ENCODE measurements at places on chromosomes 5 and 9.

GRCh38 chr5:147643142-147643541 lies 133.3 kb upstream of the DPYSL3 start:
- DNase-seq, result no peak

GRCh38 chr5:478982-479535 lies 36.1 kb downstream of the EXOC3 start:
- DNase-seq, result no peak

DNA sequence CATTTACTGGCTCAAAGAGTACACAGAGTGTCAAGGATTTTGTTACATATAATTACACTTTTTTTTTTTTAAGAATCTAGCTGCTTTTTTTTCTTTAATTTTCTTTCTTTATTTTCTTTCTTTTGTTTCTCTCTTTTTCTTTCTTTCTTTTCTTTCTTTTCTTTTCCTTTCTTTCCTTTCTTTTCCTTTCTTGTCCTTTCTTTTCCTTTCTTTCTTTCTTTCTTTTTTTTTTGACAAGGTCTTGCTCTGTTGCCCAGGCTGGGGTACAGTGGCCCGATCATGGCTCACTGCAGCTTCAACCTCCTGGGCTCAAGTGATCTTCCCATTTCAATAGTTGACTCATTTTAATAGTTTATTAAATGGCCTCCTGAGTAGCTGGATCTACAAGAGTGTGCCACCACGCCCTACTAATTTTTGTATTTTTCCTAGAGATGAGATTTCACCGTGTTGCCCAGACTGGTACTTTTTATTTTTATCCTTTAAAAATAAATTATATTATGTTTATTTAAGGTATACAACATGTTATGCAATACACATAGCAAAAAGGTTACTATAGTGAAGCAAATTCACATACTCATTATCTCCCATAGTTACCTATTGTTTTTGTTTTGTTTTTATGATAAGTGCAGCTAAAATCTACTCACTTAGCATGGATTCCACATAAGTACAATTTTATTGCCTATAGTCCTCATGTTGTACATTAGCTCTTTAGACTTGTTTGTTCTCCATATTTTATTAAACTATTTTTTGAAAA lies 381.5 kb upstream of the KLF4 start:
- DNase-seq, result no peak

GRCh38 chr5:135343413-135343812 lies 55.6 kb downstream of the MACROH2A1 start:
- DNase-seq, result no peak

Data from activated CD4-positive, CD25-positive, alpha-beta regulatory T cell (primary cell).